ENCODE measurements at places on chromosomes 16 and 17.

DNA sequence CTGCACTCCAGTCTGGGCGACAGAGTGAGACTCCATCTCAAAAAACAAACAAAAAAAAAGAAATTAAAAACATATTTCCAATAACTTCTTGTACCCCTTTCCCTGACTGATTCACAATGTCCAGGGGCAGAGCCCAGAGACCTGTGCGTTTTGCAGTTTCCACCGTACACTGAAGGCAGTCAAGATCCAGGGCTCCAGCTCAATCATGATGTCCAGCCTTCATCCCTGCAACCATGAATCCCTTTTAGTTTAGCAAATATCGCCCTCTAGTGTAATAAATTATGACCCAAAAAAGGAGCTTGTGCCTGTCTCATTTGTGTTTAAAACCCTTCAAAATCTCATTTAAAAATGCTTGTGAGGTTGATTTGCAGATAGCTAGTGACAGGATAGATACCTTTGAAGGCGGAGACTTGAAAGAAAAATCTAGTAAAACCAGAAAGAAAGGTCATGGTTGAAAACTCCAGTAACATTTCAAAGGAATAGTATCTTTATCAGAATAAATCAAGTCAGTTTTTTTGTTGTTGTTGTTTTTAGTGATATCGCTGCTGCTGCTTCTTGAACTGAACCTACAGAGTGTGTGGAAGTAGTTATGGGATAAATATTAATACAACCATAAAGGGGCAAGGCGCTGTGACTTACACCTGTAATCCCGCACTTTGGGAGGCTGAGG lies 3.7 kb upstream of the ERN1 start:
- no peak for DNase-seq

GRCh38 chr16:79069633-79070032 lies 530.9 kb downstream of the MAF start:
- no peak for DNase-seq

GRCh38 chr16:11551842-11552241 lies 34.9 kb downstream of the LITAF start:
- no peak for DNase-seq

GRCh38 chr16:80027007-80027965 lies 426.7 kb upstream of the MAF start:
- DNase-seq: peak; percentile 27

- no peak for DNase-seq
Measured at GRCh38 chr17:79980246-79981043, 55.2 kb downstream of the TBC1D16 start.

DNA sequence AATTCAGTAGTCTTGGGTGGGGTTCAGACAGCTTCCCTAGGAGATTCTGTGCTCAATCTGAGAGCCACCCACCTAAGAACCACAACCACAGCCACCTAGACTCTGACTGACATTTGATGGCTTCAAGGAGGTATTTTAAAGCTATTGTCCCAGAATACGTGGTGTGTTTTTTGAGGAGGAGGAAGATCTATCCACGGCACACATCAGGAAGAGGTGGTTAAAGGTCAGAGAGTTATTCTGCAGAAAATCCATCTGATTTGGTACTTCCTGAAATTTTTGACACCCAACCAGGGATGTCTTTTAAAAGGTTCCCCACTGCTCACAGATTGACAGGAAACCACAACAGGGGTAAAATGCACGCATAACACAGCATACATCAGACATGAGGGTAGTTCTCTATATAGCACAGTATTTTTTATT lies 25.1 kb downstream of the SMARCE1 start:
- DNase-seq: no peak

DNA sequence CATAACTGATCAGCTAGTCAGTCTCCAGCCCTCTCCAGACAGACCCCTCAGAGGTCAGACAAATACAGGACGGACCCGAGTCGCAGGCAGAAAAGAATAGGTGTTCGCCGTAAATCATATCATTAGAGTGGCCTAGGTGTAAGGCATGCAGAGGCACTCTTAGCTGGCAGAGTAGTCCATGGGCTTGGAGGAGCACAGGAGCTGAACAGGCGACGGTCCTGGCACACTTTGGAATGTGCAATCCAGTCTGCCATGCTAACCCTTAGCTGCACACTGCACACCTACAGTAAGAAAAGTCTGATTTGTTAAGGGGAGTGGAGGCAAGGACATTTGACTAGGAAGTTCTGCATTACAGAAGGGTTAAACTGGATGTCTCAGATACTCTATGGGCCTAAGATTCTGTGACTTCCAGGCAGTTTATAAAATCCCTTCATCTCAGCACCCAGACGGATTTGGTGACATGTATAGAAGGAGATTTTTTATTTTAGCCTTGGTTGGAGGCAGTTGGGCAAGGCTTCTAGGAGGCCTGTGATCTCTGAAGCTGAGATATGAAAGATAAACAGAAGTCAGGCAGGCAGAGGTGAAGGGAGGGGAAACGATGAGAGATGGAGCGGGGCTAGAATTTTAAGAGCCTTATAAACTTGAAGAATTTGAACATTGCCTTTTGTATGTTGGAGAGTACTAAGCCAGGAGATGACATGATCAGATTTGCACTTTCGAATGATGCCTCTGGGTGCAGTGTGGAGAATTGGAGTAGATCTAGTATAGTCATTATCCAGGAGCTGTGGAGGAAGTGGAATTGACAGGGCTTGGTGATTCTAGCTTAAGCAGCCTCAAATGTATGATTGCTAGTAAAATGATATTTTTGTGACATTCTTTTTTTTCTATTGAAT lies 34.6 kb upstream of the SLC5A11 start:
- DNase-seq: no peak

- no peak for DNase-seq
Measured at GRCh38 chr17:80315517-80316182, 55.0 kb downstream of the RNF213 start.

DNA sequence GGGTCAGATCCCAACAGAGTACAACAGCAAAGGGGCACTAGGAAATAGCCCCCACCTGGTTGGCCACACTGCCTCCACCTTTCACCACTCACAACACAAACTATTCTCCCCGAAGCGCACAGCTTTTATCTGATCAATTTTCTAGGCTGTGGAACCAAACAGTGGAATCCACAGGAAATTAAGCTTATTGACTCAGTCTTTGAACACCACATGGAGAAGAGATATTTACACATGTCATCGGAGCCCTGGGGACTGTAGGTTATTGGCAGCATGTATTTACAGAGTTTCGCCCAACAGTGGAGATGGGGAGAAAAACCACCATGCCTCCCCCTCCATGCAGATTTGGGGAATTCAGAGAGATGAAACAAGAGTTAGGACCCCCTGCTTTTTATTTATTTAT lies 154.8 kb downstream of the XYLT1 start:
- no peak for DNase-seq
